ENCODE measurements at places on chromosomes 2 and 18. TPM values are rescaled to one million over a fixed set of nuclear protein-coding genes. Genes with fewer than 3 reads are reported as not detected.

DNA sequence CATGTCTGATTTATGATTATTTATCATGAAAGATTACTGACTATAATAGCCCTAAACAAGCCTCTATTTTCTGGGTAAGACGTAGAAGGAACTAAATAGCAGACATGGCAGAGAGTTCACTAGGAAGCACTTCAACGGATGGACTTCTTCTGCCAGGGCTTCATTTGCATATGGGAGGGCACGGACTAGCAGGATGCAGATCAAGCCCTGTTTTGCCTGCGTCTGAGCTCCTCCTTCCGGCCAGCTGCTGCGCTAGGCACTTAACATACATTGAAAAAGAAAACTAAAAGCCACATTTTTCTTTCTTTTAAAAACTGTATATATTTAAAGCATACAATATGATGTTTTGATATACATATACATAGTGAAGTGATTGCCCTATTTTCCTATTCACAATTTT, 340.0 kb upstream of the MEX3C start:
- H3K4me1 ChIP-seq: no peaks in the 10 kb centered on the region
- no peak overlapping the region for H3K27ac ChIP-seq
- H3K36me3 ChIP-seq: no peaks in the 10 kb centered on the region
- H3K27me3 ChIP-seq: no peaks in the 10 kb centered on the region
- peak; percentile 8 for DNase-seq
- no peak overlapping the region for H3K4me3 ChIP-seq

GRCh38 chr2:211789982-211790381, 748.6 kb downstream of the ERBB4 start:
- peak; percentile 5 for DNase-seq
- H3K27me3 ChIP-seq: no peaks in the 10 kb centered on the region
- no peaks in the 10 kb centered on the region for H3K4me1 ChIP-seq
- no peak overlapping the region for H3K4me3 ChIP-seq
- no peaks in the 10 kb centered on the region for H3K36me3 ChIP-seq

DNA sequence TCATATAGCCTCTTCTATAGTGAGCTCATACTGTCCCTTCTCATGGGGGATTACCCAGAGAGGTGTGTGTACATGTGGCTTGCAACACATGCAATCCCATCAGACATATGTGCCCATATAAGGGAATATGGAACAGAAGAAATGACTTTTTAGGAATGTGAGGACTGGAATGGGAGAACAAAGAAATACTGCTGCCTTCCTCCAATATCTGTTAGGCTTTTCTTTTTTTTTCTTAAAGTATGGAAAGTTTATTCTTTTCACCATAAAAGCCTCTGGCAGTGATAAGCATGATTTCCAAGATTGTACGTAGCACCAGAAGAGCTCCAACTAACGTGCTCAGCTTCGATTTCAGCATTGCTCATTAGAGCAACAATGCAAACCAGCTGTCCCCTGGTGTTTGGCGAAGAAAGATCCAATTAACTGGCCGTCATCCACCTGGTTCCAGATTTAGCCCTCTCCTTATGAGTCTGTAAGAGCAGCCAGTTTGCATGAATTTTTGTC, 113.6 kb downstream of the ADCYAP1 start:
- no peak overlapping the region for H3K27ac ChIP-seq
- H3K4me1 ChIP-seq: no peaks in the 10 kb centered on the region
- no peaks in the 10 kb centered on the region for H3K36me3 ChIP-seq
- peak; percentile 85 for DNase-seq
- H3K27me3 ChIP-seq: no peaks in the 10 kb centered on the region

DNA sequence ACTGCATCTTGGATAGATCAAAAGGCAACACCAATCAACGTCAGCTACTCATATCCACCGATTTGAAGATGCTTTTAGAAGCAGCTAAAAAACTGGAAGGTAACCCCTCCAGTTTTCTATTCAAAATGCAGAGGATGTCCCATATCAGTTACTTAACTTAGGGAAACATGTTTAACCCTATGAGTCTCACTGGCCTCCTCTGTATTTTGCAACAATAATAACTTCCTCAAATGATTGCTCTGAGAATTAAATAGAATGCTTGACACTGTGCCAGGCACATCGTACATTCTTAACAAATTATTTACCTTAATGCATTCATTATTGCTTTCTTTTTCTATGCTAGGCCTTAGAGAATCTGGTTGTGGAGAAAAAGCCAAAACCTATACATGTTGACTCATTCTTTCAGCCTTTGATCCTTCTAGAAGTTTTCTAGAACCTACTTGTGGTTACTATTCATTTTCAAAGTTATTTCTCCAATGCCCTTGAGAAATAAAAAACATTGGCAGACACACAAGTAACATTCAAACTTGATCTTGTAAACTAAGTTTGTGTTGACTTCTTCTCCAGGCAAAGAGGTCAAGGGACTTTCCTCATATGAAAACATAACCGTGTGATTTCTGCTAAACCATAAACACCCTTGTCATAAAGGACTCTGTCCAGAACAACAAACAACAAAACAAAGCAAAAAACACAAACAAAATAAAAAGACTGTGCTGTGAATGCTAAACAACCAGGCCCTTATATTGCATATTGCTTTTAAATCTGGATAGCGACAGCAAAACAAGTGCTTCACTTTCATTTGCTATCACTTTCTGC, 4.6 kb downstream of the DOCK10 start:
- no peak overlapping the region for H3K27ac ChIP-seq
- H3K36me3 ChIP-seq: no peaks in the 10 kb centered on the region
- peaks cover 4% of the 10 kb centered on the region for H3K4me1 ChIP-seq
- no peaks in the 10 kb centered on the region for H3K27me3 ChIP-seq

GRCh38 chr2:118464046-118464445, 375.8 kb downstream of the INSIG2 start:
- H3K4me3 ChIP-seq: no peak overlapping the region
- H3K4me1 ChIP-seq: no peaks in the 10 kb centered on the region
- no peaks in the 10 kb centered on the region for H3K27me3 ChIP-seq
- H3K36me3 ChIP-seq: no peaks in the 10 kb centered on the region
- no peak for DNase-seq

DNA sequence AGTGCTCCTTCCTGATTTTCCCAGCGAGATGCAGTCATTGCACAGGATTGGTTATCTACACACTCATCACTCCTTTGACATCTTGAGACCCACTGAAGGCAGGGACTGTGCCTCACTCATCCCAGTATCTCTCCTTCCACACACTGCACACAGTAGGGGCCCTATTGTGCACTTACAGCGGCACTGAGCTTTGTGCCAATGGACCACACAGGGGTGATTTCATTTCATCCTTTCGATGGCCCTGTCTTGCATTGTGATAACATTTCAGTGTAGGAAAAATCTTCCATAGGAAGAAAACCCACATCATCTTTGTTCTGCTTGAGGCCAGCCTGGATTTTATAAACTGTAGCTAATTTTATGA, 11.0 kb upstream of the LRRFIP1 start:
- H3K36me3 ChIP-seq: no peaks in the 10 kb centered on the region
- no peak overlapping the region for H3K4me3 ChIP-seq
- DNase-seq: no peak
- H3K27me3 ChIP-seq: no peaks in the 10 kb centered on the region
- H3K4me1 ChIP-seq: peaks cover 21% of the 10 kb centered on the region

DNA sequence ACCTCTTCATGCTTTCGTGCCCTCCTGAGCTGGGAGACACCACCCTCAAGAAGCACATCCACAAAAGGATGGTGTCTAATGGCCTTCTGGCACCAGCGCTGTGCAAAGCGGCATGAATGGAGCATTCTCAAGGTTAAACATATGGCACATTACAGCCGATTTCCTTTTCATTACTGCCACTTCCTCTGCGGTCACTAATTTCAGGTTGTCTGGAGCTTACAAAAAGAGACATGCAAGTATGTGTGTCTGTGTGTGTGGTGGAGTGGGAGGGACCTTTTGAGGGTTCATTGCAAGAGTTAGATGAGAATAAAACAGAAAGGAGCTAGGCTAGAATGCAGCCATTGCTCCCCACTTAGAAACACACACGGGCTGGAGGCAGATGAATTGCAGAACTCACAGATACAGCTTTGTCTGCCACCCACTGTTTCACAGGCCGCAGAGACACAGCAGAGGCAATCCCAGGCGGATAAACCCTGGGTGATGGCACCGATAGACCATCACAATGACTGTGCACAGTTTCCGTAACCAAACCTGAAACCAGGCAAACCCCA, 76.0 kb downstream of the TGIF1 start:
- H3K4me3 ChIP-seq: no peak overlapping the region
- no peaks in the 10 kb centered on the region for H3K36me3 ChIP-seq
- H3K27ac ChIP-seq: no peak overlapping the region
- DNase-seq: peak; percentile 72

DNA sequence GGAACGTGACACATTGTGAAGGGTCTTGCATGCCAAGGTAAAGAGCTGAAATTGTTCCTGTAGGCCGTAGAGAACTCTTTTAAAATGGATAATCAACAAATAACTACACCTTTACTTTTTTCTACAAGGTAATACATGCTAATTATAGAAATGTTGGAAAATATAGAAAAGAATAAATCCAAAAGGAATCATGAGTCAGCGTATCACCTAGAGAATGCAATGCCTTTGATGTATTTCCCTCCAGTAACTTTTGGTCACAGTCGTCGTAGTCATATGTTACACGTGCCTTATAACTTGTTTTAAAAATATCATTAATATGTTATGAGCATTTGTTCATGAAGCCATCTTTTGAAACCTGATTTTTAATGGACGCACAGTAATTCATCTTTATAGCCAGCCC, 100.6 kb downstream of the LIPG start:
- no peak overlapping the region for H3K27ac ChIP-seq
- DNase-seq: no peak
- H3K36me3 ChIP-seq: no peaks in the 10 kb centered on the region
- H3K4me3 ChIP-seq: no peak overlapping the region
- no peaks in the 10 kb centered on the region for H3K27me3 ChIP-seq
- no peaks in the 10 kb centered on the region for H3K4me1 ChIP-seq

DNA sequence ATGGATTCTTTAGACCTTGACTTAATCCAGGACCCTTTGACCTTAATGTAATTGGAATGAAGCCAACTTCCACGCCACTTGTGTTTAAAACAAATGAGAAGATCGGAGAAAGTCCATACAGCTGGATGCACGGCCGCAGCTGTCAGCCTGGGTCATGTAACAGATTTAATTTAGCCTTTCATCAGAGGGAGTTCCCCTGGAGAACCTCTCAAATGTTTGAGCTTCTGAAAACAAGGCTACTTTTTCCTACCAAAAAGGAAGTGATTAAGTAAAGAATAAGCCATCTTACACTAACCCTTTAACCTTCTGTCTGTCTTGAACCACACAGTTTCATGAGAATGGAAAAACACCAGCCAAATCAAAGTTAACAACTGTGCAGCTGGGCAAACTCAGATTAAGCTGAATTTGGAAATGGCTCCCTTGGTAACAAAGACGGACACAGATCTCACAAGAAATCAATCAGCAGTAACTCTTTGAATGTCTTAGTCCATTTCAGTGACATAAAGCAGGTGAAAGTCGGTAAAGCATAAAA, 103.6 kb downstream of the DOCK10 start:
- H3K36me3 ChIP-seq: no peaks in the 10 kb centered on the region
- no peak overlapping the region for H3K4me3 ChIP-seq
- H3K4me1 ChIP-seq: peaks cover 5% of the 10 kb centered on the region
- DNase-seq: peak; percentile 83

- H3K36me3 ChIP-seq: no peaks in the 10 kb centered on the region
- H3K4me3 ChIP-seq: no peak overlapping the region
- no peak overlapping the region for H3K27ac ChIP-seq
- no peaks in the 10 kb centered on the region for H3K27me3 ChIP-seq
- H3K4me1 ChIP-seq: peaks cover 13% of the 10 kb centered on the region
Measured at GRCh38 chr2:113896791-113897190, 6.9 kb downstream of the ACTR3 start.

DNA sequence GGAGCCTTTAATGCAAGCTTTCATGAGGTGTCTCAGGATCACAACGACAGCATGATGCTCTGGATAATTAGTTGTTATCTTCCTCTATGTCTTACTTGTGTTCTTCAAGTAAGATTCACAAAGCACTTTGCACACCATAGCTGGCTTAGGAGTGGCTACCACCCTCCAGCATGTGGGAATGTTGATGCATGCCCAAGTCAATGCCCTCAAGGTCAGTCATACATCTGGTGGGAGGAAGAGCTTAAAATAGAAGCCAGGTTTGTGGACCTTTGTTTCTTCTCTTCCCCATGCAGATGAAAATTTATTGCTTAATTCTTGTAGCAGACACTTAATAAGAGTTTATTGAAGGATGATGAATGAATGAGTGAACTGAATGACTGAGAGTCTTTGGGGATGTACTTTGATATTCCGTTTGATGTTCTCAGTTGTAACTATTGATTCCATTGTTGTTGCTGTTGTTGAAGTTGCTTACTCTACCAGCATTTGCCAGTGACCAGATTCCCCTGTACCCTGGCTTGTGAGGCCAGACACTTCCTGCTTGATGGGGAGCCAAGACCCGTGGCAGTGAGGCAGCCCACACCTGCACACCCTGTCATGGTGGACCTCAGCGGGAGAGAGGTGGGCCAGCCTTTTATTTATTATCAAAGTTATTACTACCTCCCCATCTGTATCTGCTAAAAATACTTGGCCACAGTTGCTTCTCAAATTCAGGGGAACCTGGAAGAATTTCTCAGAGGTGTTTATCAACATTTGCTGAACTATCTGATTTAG, 137.8 kb downstream of the LAMA3 start:
- H3K27me3 ChIP-seq: no peaks in the 10 kb centered on the region
- no peak for DNase-seq
- H3K4me3 ChIP-seq: no peak overlapping the region
- no peaks in the 10 kb centered on the region for H3K4me1 ChIP-seq
- H3K27ac ChIP-seq: no peak overlapping the region
- no peaks in the 10 kb centered on the region for H3K36me3 ChIP-seq

DNA sequence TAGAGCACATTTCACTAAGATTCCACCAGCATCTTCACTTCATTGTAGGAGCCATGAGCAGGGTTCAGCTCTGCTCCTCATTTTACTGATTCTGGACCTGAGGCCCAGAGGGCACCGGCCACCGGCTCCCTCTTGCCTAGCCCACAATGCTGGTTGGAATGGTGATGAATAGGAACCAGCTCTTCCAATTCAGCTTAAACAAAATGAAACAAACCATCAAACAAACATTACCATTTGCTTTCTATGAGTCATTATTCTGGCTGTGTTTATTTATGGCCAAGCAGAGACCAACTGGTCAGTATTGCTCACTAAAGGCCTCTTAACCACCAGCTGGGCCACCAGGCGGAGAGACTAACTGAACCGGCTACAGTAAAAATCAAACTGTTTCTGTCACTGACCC, 176.7 kb downstream of the MTX2 start:
- no peak overlapping the region for H3K4me3 ChIP-seq
- H3K4me1 ChIP-seq: peaks cover 3% of the 10 kb centered on the region
- no peak overlapping the region for H3K27ac ChIP-seq
- peak; percentile 74 for DNase-seq

- DNase-seq: no peak
- no peaks in the 10 kb centered on the region for H3K36me3 ChIP-seq
- no peak overlapping the region for H3K4me3 ChIP-seq
- H3K27ac ChIP-seq: no peak overlapping the region
- no peaks in the 10 kb centered on the region for H3K4me1 ChIP-seq
- H3K27me3 ChIP-seq: no peaks in the 10 kb centered on the region
Measured at GRCh38 chr2:169077674-169078240, 8.4 kb downstream of the DHRS9 start.

Gene CYS1
- 0.31 TPM for polyA plus RNA-seq

Gene CROCC2
- 0.12 TPM for polyA plus RNA-seq

Gene B3GNT7
- 0.01 TPM for polyA plus RNA-seq

Gene ELAC1
- 9.2 TPM for polyA plus RNA-seq

Gene LOXL3
- polyA plus RNA-seq: 13.7 TPM
